ENCODE measurements at places on chromosomes 7 and 10. TPM values are rescaled to one million over a fixed set of nuclear protein-coding genes. Genes with fewer than 3 reads are reported as not detected.
A peak's percentile ranks its signal among the peaks of the same experiment; 100 is the strongest.

DNA sequence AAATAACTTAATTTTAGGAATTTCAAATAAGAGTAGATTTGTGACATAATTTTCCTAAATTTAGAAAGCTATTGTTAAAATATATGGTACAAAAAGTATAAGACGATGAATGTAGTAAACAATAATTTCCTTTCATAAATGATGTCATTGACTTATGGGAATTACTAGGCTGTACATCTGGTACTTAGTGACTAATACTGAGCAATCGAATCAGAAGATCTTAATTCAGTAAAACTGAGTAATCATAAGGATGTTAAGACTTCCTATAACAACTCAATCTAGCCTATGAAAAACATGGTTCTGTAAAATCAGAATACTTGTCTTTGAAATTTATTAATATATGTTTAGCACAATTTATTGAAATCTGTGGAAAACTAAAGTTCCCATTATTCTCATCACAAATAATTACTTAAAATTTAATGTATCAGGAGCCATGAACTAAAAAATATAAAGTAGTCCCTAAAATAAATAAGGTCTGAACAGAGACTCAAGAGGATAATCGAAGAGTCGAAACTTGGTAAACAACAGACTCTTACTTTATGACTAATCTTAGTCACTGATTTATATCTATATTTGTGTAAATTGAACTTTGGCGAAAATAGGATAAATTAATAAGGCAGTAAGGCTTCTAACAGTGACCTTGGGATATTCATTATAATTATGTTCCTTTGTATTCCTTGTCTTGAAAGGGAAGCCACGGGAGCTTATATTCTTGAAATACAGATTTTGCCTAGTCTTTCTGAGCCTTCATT, 142.1 kb downstream of the HGF start:
- peak; percentile 58 for DNase-seq

- no peak for DNase-seq
Observed at GRCh38 chr7:129436335-129436923, 2.2 kb downstream of the STRIP2 start.

- DNase-seq, result no peak
Observed at GRCh38 chr7:14734839-14735321, 167.7 kb downstream of the DGKB start.

DNA sequence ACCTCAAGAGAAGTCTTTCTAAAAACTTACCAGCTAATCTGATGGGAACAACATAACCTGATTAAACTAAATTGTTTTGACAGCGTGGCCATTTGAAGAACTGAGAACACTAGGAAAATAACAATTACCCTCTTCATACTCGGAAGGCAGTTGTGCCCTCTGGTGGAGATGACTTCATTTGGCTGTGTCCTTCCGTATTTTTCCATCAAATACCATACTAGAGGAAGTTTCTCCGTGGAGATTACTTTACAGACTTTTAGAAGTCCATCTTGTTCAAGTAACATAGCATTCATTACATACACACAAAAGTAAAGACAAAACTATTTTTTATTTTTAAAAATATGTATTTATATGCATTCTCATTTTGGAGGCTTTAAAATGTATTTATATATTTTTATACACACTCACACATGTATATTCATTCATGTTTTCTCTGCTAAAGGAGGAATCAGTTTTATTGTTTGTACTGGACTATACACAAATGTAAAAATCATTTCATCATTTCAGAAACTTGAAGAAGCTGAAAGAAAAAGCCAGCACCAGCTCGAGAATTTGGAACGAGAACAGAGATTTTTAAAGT, 25.2 kb downstream of the SMNDC1 start:
- DNase-seq, result peak; percentile 61

DNA sequence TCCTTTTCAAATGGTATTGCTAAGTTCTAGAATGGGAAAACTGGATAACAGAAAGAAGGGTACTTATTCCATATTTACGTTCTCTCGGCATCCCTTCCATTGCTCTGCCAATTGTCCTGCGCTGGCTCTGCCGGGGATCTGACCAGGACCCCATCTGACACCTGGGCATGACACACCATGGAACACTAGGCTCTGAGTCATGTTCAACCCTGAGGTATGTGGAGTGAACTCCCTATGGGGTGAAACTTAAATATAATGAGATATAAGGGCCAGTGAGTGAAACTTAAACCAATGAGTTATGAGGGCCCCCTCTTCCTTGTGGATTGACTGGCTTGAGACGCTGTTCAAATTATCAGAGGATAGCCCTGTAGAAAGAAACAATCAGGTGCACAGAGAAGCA, 55.1 kb upstream of the ZEB1 start:
- DNase-seq, result no peak

The OR13A1 gene
- not detected for polyA plus RNA-seq

The PLA2G12B gene
- 0.18 TPM for polyA plus RNA-seq
